Hematopoietic multipotent progenitor cell (in vitro differentiated cells): ENCODE measurements at places on chromosomes 3 and 15. TPM values are rescaled to one million over a fixed set of nuclear protein-coding genes. Genes with fewer than 3 reads are reported as not detected.

CSPG5 gene
- 0.54 TPM for total RNA-seq

MYO5A gene
- 17.5 TPM for total RNA-seq

SPSB4 gene
- total RNA-seq, result 0.27 TPM

WDR93 gene
- 0.27 TPM for total RNA-seq

LRCH3 gene
- total RNA-seq, result 34.5 TPM

SCG5 gene
- 0.27 TPM for total RNA-seq

ACP3 gene
- total RNA-seq, result 0.27 TPM

GOLGA6B gene
- not detected for total RNA-seq

CP gene
- 10.2 TPM for total RNA-seq

TUSC7 gene
- total RNA-seq, result not detected

SUSD5 gene
- under 0.01 TPM for total RNA-seq
